Lower leg skin (tissue), 4 donors: ENCODE measurements at places on chromosomes 1 and 21. TPM values are rescaled to one million over a fixed set of nuclear protein-coding genes. Genes with fewer than 3 reads are reported as not detected.

Gene OVAAL
- not detected for total RNA-seq

Gene COL8A2
- total RNA-seq = 4.8 TPM

Gene RPE65
- total RNA-seq = not detected

Gene LAMC2
- total RNA-seq = 33.0 TPM

Gene RPS6KC1
- total RNA-seq = 15.5 TPM

Gene GJA8
- not detected for total RNA-seq

Gene COL9A2
- 2.4 TPM for total RNA-seq

Gene DPT
- 6.4 TPM for total RNA-seq

Gene TSPAN2
- 0.46 TPM for total RNA-seq

Gene NECTIN4
- 203 TPM for total RNA-seq

Gene ZNF648
- total RNA-seq = 0.57 TPM

Gene DLGAP3
- total RNA-seq = not detected

Gene CZIB
- total RNA-seq = 29.7 TPM

Gene C8B
- total RNA-seq = not detected

Gene LRRC7
- total RNA-seq = 0.13 TPM

Gene RBBP5
- 17.7 TPM for total RNA-seq

Gene ANKRD35
- total RNA-seq = 68.6 TPM

Gene HSF2BP
- not detected for total RNA-seq

Gene TSPAN1
- 10.9 TPM for total RNA-seq

Gene TINAGL1
- 107 TPM for total RNA-seq

Gene SH2D2A
- total RNA-seq = not detected

Gene VWA5B1
- not detected for total RNA-seq

Gene LAD1
- total RNA-seq = 271 TPM

Gene NSUN4
- 21.6 TPM for total RNA-seq

Gene ENSA
- total RNA-seq = 317 TPM

Gene PCAT6
- 4.6 TPM for total RNA-seq

Gene PRDM16
- 0.91 TPM for total RNA-seq

Gene NR0B2
- total RNA-seq = not detected

Gene NUF2
- total RNA-seq = 2.9 TPM

Gene ELF3
- 9.8 TPM for total RNA-seq

Gene DNAJC28
- total RNA-seq = 0.34 TPM

Gene TMEM79
- 111 TPM for total RNA-seq

Gene AZIN2
- 3.4 TPM for total RNA-seq

Gene GLIS1
- total RNA-seq = 0.63 TPM

Gene LCA5L
- 0.79 TPM for total RNA-seq

Gene SHE
- total RNA-seq = 4.4 TPM

Gene FAM110D
- 4.4 TPM for total RNA-seq

Gene NR5A2
- total RNA-seq = 1.6 TPM

Gene IBA57
- 16.0 TPM for total RNA-seq

Gene TPTE
- total RNA-seq = not detected
